ENCODE measurements at places on chromosomes 4 and X.

- no peak for DNase-seq
These were observed 89.8 kb downstream of the UCHL1 start for GRCh38 chr4:41346306-41347061.

GRCh38 chrX:23235051-23235450 lies 99.6 kb upstream of the PTCHD1 start:
- DNase-seq = no peak

DNA sequence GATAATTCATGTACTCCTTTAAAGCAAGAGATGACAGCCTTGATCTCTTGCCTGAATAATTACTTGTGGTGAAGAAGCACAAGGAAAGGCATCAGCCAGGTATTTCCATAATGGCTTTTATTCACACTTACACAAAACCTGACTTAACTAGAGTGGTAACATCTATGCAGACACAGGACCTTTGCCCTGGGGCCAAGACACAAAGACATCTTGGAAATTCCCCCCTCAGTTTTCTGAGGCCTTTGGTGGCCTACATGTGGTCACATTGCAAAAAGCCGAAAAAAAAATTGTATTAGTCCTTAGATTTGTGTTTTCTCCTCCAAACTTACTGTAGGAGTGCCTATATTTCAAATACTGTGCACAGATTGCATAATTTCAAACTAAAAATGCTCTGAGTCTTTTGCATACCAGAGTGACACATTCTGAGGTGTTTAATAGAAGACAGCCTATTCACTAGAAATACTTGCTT lies 172.4 kb downstream of the PDGFC start:
- DNase-seq = no peak

DNA sequence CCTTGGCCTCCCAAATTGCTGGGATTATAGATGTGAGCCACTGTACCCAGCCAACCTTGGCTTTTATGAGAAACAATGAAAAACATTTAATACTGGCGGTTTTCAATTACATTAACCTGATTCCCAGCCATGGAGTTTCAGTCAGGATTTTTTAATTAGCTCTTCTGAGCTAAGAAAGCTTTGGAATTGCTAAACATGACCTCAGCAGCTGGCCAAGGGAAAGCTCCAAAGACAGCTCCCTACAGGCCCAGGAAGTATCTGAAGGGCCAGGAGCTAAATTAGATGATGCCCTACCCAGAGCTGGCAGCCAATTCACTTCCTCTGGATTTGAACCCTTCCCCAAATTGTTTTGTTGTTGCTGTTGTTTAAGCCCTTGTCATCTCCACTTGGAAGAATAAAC lies 26.5 kb upstream of the FUNDC1 start:
- DNase-seq = no peak

GRCh38 chrX:118730500-118731247 lies 3.3 kb downstream of the IL13RA1 start:
- no peak for DNase-seq

GRCh38 chr4:32106767-32107166 lies 1386.6 kb downstream of the PCDH7 start:
- no peak for DNase-seq

GRCh38 chrX:140762061-140762460 lies 52.5 kb downstream of the LINC00632 start:
- DNase-seq = no peak

- DNase-seq = no peak
These were observed 23.7 kb downstream of the RWDD4 start for GRCh38 chr4:183635321-183635720.
